ENCODE measurements at places on chromosomes 5 and 9. TPM values are rescaled to one million over a fixed set of nuclear protein-coding genes. Genes with fewer than 3 reads are reported as not detected.

CDH9 gene
- not detected for total RNA-seq

GM2A gene
- total RNA-seq = 6.2 TPM

SLC6A18 gene
- total RNA-seq = not detected

NDUFA8 gene
- 114 TPM for total RNA-seq

SH2D3C gene
- 8.1 TPM for total RNA-seq

ENTPD2 gene
- total RNA-seq = not detected

PCDHGA6 gene
- 1.6 TPM for total RNA-seq

TTF1 gene
- 11.9 TPM for total RNA-seq

MARVELD2 gene
- 2.6 TPM for total RNA-seq

DNA sequence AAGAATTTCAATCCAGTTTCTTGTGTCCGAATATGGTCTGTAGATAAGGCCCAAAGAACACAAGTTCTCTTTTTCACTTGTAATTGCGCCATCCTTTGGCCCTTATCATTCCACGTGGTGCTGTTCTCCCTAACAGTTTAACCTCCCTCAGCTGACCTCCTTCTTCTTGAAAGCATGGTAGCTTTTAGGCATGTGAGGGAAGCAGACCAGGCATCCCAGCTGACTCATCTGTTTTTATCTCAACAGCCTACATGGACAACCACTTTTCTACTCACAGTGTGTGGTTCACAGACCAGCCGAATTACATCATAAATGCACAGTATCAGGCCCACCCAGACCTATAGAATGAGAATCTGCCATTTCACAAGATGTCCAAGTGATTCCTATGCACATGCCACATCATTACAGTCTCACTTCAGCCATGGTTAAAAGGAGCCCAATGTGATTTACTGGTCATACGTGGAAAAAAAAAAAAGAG, 26.9 kb upstream of the PLIN2 start:
- no peaks in the 10 kb centered on the region for H3K27me3 ChIP-seq
- no peaks in the 10 kb centered on the region for H3K36me3 ChIP-seq
- DNase-seq = no peak
- H3K4me1 ChIP-seq = peaks cover 5% of the 10 kb centered on the region
- no peak overlapping the region for H3K27ac ChIP-seq

GRCh38 chr9:134406366-134407120, 80.3 kb downstream of the RXRA start:
- DNase-seq = peak; percentile 73
- peak overlapping the region; percentile 55 for H3K4me3 ChIP-seq
- peaks cover 95% of the 10 kb centered on the region for H3K4me1 ChIP-seq
- peak overlapping the region; percentile 98 for H3K27ac ChIP-seq

DNA sequence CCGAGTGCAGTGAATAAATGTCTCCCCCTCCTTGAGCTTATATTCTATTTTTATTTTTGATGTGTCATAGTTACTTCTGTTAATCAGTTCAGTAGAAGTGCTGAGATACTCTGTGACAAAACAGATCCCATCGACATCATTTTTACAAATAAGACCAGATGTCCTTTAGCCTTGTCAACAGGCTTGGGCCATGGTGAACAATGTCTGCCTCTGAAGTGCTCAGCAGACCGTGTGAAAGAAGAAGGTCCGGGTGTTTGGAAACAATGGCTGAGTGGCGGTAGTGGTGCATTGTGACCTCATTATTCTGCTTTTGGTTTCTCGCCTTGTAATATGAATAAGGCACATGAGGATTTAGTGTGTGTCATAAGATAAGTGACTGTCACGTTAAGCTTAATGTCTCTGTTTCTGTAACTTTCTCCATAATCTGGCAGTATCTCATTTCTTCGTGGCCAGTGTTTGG, 71.2 kb downstream of the SYK start:
- peak; percentile 18 for DNase-seq
- H3K4me1 ChIP-seq = peaks cover 9% of the 10 kb centered on the region
- H3K27ac ChIP-seq = peak overlapping the region; percentile 76
- H3K4me3 ChIP-seq = peak overlapping the region; percentile 3
- no peaks in the 10 kb centered on the region for H3K27me3 ChIP-seq

GRCh38 chr5:143045062-143045461, 274.9 kb downstream of the ARHGAP26 start:
- no peaks in the 10 kb centered on the region for H3K27me3 ChIP-seq
- no peak overlapping the region for H3K4me3 ChIP-seq
- no peaks in the 10 kb centered on the region for H3K36me3 ChIP-seq
- no peak for DNase-seq
- peaks cover 15% of the 10 kb centered on the region for H3K4me1 ChIP-seq

DNA sequence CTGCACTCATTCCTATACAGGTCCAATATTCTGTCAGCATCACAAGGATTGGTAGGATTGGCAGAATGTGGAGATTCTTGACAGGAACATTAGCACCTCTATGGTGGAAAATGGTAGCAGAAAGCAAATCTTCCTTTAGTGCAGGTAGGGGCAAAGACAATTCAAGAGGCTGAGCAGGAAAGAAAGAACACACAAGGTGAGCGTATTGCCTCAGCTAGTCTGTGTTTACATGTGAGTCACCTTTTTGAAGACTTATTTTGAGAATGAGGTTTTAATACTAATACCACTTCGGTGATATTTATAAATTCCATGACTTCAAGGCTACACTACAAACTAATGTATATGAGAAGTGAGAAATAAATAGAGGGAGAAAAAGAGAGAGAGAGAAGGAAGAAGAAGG, 717.0 kb downstream of the BRINP1 start:
- no peak overlapping the region for H3K27ac ChIP-seq
- H3K36me3 ChIP-seq = no peaks in the 10 kb centered on the region
- no peak overlapping the region for H3K4me3 ChIP-seq
- no peaks in the 10 kb centered on the region for H3K27me3 ChIP-seq
- H3K4me1 ChIP-seq = no peaks in the 10 kb centered on the region
- DNase-seq = no peak

GRCh38 chr9:17116400-17116837, 18.4 kb upstream of the CNTLN start:
- no peaks in the 10 kb centered on the region for H3K36me3 ChIP-seq
- no peak overlapping the region for H3K27ac ChIP-seq
- H3K4me3 ChIP-seq = no peak overlapping the region
- H3K27me3 ChIP-seq = no peaks in the 10 kb centered on the region

GRCh38 chr9:136947028-136947891, 2.2 kb downstream of the C8G start:
- peak overlapping the region; percentile 4 for H3K4me3 ChIP-seq
- H3K27ac ChIP-seq = peak overlapping the region; percentile 73
- H3K27me3 ChIP-seq = no peaks in the 10 kb centered on the region
- H3K4me1 ChIP-seq = peaks cover 45% of the 10 kb centered on the region
- DNase-seq = no peak
- H3K36me3 ChIP-seq = no peaks in the 10 kb centered on the region

GRCh38 chr5:164627021-164627420, 1121.6 kb downstream of the MAT2B start:
- H3K27me3 ChIP-seq = no peaks in the 10 kb centered on the region
- no peak overlapping the region for H3K27ac ChIP-seq
- H3K36me3 ChIP-seq = no peaks in the 10 kb centered on the region
- no peaks in the 10 kb centered on the region for H3K4me1 ChIP-seq

DNA sequence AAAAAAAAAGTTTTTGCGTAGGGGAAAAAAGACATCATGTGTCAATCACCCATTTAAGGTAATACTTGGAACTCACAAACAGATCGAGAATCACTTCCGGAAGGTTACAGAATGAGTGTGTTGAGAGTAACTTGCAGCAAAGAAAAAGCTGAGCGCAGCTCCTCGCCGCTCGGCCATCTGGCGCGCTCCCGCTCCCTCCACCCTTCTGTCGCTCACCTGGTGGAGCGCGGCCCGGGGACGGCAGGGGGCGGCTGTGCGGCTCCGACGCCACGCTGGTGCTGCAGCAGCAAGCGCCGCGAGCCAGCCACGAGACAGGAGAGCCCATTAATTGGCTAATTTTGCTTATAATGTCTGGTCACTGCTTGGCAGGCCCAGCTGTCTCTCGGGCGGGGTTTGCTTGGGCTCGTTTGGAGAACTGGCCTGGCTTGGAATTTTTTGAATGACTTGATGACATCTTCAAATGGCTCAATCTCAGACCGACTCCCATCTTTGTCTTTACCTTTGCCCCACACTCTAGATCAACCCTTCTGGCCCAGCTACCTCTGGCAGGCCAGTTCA, 601.8 kb downstream of the CCDC171 start:
- DNase-seq = no peak
- H3K4me3 ChIP-seq = no peak overlapping the region
- H3K36me3 ChIP-seq = no peaks in the 10 kb centered on the region

- no peak overlapping the region for H3K4me3 ChIP-seq
- no peak overlapping the region for H3K27ac ChIP-seq
- no peak for DNase-seq
- H3K36me3 ChIP-seq = no peaks in the 10 kb centered on the region
These were observed 40.5 kb upstream of the SH3PXD2B start for GRCh38 chr5:172494630-172495505.

GRCh38 chr5:71475788-71476384, 20.4 kb downstream of the BDP1 start:
- no peak overlapping the region for H3K27ac ChIP-seq
- H3K27me3 ChIP-seq = no peaks in the 10 kb centered on the region
- H3K4me1 ChIP-seq = no peaks in the 10 kb centered on the region
- DNase-seq = no peak

GRCh38 chr5:59922220-59922619, 28.7 kb upstream of the PDE4D start:
- H3K27ac ChIP-seq = no peak overlapping the region
- no peak for DNase-seq
- no peaks in the 10 kb centered on the region for H3K27me3 ChIP-seq
- no peaks in the 10 kb centered on the region for H3K4me1 ChIP-seq

DNA sequence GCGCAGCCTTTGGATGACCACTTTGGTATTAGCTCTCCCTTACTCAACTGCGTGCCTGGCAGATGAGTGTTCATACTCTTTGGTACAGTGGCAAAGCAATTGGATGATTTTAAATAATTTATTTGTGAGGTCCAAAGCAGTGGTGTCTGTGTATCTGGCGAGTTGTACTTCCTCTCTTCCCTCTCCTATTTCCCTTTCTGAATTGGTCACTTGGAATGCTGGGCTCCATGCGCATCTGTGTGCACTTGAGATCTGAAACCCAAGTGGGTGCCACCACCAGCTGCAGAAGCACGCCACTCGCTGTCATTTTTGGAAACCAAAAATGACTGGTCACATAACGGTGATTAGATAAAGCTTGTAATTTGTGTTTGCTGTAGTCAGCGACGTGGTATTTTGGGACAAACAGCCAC, 386.0 kb upstream of the KLF4 start:
- DNase-seq = no peak
- H3K4me1 ChIP-seq = no peaks in the 10 kb centered on the region
- no peak overlapping the region for H3K4me3 ChIP-seq
- H3K27me3 ChIP-seq = no peaks in the 10 kb centered on the region

GRCh38 chr9:72464857-72465592, 56.4 kb upstream of the TMC1 start:
- H3K27me3 ChIP-seq = no peaks in the 10 kb centered on the region
- peaks cover 5% of the 10 kb centered on the region for H3K4me1 ChIP-seq
- H3K27ac ChIP-seq = no peak overlapping the region
- no peaks in the 10 kb centered on the region for H3K36me3 ChIP-seq
- DNase-seq = no peak
- no peak overlapping the region for H3K4me3 ChIP-seq

DNA sequence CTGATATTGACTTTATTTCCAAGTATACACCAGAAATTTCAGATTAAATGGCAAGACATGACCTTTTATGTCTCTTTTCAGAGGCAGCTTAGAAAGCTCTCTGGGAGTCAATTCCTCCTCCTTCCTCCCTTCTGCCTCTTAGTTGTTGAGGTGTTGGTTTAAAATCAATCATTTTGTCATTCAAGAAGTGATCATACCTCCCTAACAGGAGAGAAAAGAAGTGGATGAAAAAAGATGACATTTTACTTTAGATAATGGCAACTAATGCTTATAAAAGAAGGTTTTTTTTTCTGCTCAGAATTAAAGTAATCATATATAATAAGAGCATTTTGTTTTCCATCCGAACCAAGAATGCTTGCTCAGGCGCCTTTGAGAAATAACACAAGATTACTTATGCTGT, 448.7 kb downstream of the CTNND2 start:
- no peaks in the 10 kb centered on the region for H3K27me3 ChIP-seq
- no peak overlapping the region for H3K4me3 ChIP-seq

DNA sequence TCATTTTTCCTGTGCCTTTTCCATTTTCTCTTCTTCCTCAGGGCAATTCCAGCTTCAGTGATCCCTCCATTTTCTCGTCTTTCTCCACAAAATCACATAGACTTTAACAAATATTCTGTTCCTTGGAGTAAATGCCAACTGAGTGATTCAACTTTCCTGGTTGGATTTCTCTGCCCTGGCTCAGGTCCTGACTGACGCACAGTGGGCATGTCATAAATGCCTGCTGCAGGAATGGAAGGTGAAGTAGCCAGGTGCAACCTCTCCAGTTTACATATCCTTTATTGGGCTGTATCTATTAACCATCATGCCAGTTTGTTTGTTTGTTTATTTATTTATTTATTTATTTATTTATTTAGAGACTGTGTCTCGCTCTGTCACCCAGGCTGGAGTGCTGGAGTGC, 95.1 kb downstream of the MEF2C start:
- DNase-seq = no peak
- peak overlapping the region; percentile 88 for H3K27ac ChIP-seq
- H3K4me3 ChIP-seq = no peak overlapping the region
- no peaks in the 10 kb centered on the region for H3K36me3 ChIP-seq

DNA sequence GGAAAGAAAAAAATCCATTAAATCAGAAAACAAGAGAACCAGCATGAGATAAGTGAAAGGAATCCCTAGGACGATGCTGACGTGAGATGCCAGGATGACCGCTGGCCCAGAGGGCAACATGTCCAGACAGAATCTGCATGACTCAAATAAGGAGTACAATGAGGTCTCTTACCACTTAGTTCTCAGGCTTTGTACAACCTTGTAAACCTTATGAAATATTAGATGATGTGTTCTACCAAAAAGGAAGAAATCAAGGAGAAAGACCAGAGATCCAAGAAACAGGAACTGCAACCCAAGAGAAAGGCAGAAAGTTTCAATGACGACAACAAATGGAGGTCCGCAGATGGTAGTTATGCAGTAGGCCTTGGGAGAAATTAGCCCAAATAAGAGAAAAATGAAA, 2.8 kb upstream of the GPR150 start:
- no peaks in the 10 kb centered on the region for H3K27me3 ChIP-seq
- H3K27ac ChIP-seq = no peak overlapping the region
- H3K36me3 ChIP-seq = no peaks in the 10 kb centered on the region
- DNase-seq = no peak
- H3K4me1 ChIP-seq = peaks cover 16% of the 10 kb centered on the region

DNA sequence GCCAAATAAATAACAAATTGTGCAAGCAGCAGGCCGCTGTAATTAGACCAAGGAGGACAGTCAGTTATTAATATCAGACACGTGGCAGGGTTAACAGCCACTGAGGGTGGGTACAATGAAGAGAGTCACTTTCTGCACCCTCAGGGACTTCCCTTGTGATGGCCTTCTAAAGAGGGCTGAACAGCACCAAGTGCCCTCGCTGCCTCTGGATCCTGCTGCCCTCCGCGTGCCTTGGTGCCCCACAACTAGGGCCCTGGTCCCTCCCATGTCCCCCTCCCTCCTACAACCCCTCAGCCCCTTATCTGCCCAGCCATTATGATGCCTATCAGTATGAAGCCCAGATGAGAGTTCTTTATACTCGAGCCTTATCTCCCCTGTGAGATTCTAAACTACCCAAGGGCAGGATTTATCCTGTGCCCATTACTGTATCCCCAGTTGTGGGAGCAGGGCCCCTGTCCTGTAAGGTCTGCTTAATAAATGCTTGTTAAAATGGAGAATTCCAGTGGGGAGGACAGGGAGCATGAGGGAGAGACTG, 37.3 kb downstream of the PCDH1 start:
- peaks cover 14% of the 10 kb centered on the region for H3K4me1 ChIP-seq
- H3K36me3 ChIP-seq = no peaks in the 10 kb centered on the region
- DNase-seq = no peak
- H3K4me3 ChIP-seq = no peak overlapping the region

Measured in gastrocnemius medialis (tissue), 4 donors.